ENCODE measurements at places on chromosomes 2 and 18. TPM values are rescaled to one million over a fixed set of nuclear protein-coding genes. Genes with fewer than 3 reads are reported as not detected.

Gene TEX44
- total RNA-seq = not detected

Gene RAD51AP2
- total RNA-seq = not detected

Gene GALNT3
- 2.6 TPM for total RNA-seq

Gene ACAA2
- 79.9 TPM for total RNA-seq

Gene CHRNG
- not detected for total RNA-seq

Gene TTN
- 0.61 TPM for total RNA-seq

Gene GAREM1
- not detected for total RNA-seq

Gene FBXO36
- total RNA-seq = 1.0 TPM

Gene PXDN
- total RNA-seq = 1.3 TPM

Gene RRM2
- 468 TPM for total RNA-seq

Gene CHCHD5
- total RNA-seq = 38.6 TPM

Gene TRAPPC12
- total RNA-seq = 66.4 TPM

Gene NOL4
- not detected for total RNA-seq

Gene COL3A1
- total RNA-seq = not detected
